CD4-positive, alpha-beta T cell treated with Interleukin-15 for 4 hours (primary cell): ENCODE measurements at places on chromosomes 13 and 19.

GRCh38 chr13:85729296-85729695 lies 69.9 kb downstream of the SLITRK6 start:
- DNase-seq, result no peak

GRCh38 chr13:23748109-23748990 lies 140.8 kb downstream of the MIPEP start:
- no peak for DNase-seq

GRCh38 chr13:19590423-19590822 lies 29.1 kb upstream of the TPTE2 start:
- no peak for DNase-seq

GRCh38 chr19:45107621-45108150 lies 14.7 kb downstream of the PPP1R37 start:
- no peak for DNase-seq

DNA sequence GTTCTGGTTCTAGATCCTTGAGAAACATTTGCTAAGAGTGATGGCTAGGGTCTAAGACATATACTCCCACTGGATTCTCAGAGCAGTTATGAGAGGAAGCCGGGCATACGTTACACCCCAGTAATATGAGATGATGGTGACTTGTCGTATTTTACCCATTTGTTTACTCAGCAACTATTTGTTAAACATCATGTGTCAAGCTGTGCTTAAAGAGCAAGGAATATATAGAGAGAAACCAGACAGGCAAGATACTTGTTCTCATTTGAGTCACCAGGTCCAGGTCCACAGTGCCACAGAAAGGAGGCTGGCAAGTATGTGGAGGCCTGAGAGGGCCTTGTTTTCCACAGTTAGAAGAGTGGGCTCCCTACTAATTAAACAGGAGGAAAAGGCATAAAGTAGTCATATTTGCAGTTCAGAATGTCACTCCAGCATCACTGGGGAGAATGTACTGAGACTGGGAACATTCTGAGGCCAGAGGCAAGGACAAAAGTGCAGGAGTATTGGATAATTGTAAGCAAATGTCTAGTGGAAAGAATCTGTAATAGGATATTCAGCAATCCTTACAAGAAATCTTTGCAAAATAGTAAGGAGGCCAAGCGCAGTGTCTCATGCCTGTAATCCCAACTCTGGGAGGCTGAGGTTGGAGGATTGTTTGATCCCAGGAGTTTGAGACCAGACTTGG lies 142.2 kb downstream of the IRS2 start:
- DNase-seq, result no peak

- DNase-seq, result no peak
Measured at GRCh38 chr13:30366088-30366487, 56.2 kb upstream of the UBE2L5 start.

DNA sequence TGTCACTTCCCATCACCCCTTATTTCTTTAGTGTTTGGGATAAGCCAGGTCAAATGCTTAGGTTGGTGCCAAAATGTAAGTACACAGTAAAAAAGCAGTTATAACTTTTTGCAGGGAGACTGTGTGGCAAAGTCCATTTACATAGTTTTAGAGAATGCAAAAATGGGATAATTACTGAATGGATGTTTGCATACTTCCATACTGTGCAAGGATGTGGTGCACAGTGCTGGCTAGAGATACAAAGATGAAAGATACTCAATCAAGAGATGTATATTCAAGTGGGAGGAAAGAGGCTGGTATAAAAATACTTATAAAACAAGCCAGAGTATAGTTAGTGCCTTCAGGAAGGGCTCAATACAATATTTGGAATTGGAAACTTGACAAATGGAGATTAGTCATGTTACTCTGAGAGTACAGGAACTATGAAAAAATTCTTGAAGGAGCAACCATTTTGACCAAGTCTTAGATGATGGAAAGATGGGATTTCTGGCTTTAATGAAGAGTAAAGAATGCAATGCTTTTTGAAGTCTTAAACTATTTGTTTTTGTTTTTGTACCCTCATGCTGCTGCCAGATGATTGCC lies 8.0 kb downstream of the PDS5B start:
- DNase-seq, result no peak

DNA sequence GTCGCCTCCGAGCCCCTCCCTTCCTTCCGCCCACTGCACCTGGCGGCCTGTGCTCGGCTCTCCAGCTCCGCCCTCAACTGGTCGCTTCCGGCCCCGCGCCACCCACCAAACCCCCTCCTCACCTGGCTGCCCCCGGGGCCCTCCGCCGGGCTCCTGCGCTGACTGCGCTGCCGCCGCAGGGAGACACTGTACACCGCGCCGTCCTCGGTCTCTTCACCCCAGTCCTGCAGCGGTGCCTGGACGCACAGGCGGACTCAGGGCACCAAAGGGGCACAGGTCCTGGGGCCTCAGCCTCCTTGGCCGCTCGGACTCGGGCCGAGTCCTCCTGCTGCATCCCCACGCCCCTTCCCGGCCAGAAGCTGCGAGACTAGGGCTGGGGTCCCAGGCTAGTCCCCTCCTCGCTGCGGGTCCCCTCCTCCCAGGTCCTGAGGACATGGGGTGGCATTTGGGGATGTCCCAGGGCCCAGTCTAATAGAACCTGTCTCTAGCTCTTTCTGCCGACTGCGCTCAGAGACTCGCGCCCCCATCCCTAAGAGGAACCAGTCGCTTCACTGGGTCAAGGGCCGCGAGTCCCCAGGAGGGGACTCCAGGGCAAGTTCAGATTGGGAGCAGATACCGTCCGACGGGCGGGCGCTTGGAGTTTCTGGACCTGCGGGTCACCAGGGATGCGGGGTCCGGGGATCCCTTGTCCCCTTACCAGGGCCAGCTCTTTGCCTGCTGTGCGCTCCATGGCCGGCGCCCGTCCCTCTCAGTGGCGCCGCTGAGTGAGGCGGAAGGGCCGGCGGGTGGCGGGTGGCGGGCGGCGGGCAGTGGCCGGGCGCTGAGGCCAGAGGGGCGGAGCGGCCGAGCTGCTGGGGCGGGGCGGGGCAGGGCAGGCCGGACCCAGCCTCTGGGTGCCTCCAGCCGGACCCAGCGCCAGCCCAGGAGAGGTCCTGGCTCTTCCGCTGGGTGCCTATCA lies at the start of gene RGL3:
Gene RGL3 (minus strand): TSS at position 766 of the 958 bp plus-strand sequence. CDS start 36 bp downstream, at position 730.
- no peak for DNase-seq

DNA sequence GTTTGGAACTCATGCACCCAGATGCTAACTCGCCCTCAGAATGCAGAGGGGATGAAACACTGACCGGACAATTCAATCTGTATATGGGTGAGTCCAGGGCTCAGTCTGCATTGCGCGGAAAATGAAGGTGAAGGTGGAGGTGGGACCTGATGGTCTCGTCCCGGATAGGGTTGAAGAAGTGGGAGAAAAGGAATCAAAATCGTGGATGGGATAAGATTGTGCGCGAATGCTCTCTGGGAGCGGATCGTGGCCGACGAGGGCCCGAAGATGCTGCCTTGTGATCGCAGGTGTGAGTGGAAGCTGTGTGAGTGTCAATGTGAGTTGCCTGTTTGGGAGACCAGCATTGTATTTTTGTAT lies 594 bp upstream of the ZNF850 start:
- no peak for DNase-seq

DNA sequence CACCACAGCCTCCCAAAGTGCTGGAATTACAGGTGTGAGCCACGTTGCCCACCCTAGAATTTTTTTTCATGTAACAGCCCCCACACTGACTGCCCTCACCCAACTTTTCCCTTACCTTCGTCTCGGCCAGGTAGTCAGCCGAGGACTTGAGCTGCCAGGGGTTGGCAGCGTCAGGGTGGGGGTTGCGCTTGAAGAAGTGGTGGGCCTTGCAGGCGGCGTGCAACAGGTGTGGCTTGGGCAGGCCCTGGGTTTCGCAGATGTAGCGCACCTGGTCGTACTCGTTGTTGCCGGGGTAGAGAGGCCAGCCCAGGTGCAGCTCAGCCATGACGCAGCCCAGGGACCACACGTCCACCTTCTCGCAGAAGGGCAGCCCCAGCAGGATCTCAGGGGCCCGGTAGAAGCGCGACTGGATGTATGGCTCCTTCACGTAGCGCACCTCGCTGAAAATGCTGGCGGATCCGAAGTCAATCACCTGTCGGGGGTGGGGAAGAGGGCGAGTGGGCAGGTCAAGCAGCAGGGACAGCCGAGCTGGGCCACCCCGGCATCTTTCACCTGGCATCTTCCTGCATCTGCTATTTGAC lies 6.2 kb downstream of the HIPK4 start:
- no peak for DNase-seq

GRCh38 chr13:112639521-112639920 lies 50.3 kb upstream of the ATP11A start:
- no peak for DNase-seq

- DNase-seq, result no peak
Measured at GRCh38 chr13:44231786-44232516, 141.7 kb upstream of the SERP2 start.

GRCh38 chr13:110499621-110500281 lies 61.8 kb downstream of the RAB20 start:
- no peak for DNase-seq

DNA sequence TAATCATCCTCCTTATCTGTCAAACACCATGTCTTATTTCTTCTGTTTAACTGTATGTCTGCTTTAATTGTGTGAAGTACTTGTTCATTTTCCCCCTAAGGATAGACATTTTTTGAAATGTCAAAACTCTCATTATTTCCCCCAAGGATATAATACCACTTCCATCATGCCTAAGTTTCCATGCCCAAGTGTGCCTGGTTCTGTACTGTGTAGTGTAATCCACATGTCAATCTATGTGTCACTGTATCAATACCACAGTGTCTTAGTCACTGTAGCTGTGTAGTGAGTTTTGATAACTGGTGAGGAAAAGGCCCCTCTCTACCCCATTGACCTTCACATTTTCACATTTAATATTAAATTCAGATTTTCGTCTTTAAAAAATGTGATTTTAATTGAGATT lies 1265.5 kb downstream of the PCDH9 start:
- DNase-seq, result no peak

- peak; percentile 74 for DNase-seq
Measured at GRCh38 chr19:14440049-14440448, 6.9 kb downstream of the PKN1 start.

GRCh38 chr13:76942363-76942762 lies 5.9 kb upstream of the ACOD1 start:
- DNase-seq, result no peak

- DNase-seq, result no peak
Measured at GRCh38 chr19:45637890-45638667, 1.1 kb downstream of the EML2 start.

- no peak for DNase-seq
Measured at GRCh38 chr19:33654840-33655508, 33.2 kb downstream of the CHST8 start.

DNA sequence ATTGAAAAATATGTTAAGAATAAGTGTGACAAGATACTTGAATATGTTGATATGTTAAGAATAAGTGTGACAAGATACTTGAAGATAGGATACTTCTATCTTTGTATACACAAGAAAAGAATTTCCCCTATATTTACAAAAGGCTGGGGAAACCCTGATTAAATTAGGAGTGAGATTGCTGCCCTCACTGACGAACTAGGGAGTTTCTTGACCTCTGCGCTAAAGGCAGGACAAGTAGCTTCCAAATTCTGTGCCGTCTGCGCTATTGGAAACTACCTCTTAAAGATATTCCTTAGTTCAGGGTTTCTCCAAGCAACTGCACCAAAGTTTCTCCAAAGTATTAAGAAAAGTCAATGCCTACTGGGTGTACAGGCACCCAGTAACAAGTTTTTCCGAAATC lies 730 bp downstream of the ZNF260 start:
- DNase-seq, result no peak

DNA sequence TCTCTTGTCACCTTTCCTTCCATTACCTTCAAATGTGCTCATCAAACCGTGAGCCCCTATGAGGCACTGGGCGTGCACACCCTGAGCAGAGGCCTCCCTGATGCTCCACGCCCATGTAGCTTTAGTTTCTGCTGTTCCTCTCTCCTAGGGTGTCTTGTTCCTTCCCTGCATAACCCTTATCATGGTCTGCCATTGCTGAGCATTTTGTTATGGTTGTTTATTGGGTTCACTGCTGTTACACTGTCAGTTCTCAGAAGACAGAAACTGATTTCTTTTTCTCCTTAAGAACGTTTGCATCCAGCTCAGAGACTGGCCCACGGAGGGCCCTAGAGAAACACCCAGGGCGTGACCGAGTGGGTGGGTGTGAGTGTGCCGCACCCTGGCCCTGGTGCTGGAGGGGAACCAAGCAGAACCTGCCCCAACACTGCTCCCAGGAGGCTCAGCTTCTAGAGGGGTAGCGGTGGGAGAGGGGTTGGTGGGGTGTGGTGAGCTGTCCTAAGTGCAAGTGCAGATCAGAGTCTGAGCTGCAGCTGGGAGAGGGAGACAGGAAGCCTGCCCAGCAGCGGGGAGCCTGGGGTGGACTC lies 61.4 kb upstream of the URI1 start:
- DNase-seq, result no peak

DNA sequence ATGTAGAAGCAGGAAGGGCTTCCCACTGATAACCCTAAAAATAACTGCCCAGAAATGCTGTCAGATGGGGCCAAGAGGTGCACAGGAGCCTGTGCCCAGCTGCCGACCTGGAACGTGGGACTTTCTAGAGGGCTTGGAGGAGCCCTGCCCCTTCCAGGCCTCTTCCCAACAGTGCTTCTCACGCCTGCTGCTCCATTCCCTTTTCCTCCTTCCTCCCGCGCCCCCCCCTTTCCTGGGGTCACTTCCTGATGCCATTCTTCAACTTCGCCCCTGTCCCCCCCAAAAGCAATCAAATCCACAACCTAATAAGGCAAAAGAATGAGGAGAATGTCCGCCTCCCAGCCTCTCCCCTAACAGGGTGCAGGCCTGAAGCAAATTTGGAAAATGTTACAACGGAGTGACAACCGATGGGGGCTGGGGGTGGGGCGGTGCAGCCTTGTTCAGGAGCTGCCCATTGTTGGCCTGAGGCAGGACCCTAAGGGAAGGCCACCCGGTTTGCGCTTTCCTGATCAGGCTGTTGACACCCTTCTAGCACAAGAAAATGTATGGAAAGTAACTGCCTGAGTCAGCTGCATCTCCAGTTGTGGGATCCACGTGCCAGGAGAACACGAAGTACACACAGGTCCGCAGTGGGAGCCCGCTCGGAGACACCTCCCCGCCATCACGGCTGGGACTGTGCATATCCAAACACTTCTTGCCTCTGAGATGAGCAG lies 18.7 kb downstream of the ACTN4 start:
- no peak for DNase-seq

- DNase-seq, result no peak
Measured at GRCh38 chr19:34244611-34245299, 9.6 kb upstream of the GARRE1 start.

DNA sequence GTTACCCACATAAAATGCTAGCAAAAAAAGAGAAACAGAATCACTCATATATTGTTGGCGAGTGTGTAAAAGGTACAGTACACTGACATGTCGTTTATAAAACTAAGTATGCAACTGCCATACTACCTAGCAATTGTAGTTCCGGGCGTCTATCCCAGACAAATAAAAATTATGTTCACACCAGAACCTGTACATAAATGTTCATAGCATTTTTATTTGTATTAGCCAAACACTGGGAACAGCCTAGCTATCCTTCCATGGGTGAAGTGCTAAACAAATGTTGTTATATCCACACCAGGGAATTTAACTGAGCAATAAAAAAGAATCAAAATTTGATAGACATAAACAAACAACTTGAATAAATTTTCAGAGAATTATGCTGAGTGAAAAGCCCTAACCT lies 28.9 kb upstream of the POSTN start:
- DNase-seq, result no peak
